Effector CD8-positive, alpha-beta T cell (primary cell): ENCODE measurements at places on chromosomes 5 and 9.

DNA sequence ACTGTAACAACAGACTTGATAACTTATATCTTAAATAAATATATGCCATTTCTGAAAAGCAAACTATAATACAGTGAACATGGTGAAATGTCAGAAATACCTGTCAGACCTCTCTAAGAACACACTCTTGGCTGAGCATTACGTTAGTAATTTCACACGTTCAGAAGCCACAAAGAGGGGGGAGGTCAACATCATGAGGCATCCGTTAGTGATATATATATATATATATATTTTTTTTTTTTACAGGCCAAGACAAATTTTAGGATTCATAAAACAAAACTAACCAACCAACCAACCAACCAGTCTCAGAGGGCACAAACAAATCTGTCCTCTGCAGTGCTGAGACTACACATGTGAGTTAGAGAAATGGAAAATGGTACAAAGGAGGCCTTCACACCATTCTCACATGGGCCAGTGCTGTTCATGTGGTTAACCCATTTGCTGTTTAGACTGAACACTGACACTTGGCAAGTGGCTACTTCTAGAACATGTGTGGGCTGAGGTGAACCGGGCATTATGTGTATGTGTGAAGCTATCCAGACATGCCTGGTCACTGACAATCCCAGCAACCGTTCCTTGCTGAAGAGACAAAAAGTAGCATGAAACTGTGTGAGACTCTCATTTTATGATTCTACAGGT is 54.5 kb downstream of the ELL2 start:
- no peak for DNase-seq

DNA sequence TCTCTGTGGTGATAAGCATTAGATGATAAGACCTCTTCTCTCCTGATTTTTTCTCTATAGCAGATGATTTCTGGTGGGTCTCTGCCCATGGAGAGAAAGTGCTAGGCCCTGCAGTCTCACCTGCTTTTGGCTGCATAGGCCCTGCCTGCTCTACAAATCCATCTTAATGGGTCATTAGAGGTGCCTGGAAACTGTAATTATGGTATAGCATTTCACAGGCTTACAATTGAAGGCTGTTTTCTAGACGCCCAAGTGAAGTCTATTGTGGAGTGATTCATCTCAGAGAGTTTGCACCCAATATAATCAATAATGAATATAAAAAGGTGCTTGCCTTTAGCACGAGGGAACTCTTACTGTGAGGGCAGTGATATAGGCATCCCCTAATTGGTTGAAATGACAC is 33.8 kb downstream of the NEUROG1 start:
- DNase-seq, result no peak

DNA sequence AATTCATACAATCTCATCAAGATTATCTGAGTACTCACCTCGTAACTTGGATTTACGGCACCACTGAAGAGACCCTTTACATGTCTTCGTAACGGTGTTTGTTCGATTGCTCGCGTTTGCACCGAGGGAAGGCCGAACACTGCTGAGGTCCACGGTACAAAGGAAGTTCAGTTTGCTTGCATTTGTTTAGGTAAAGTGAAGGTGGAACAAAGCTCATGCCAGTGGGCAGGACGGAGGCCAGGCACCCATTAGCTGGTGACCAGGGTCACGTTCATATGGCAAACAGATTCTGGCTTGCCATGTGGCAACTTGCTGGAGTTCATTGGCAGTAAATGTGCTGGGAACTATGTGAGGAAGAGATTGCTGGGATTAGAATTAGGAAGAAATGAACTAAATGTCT is 164.8 kb downstream of the MACROH2A1 start:
- no peak for DNase-seq

GRCh38 chr9:94443032-94443722 is 111.7 kb upstream of the PCAT7 start:
- DNase-seq, result no peak

- DNase-seq, result no peak
These were observed 27.0 kb downstream of the PRDM6 start for GRCh38 chr5:123116058-123116457.

DNA sequence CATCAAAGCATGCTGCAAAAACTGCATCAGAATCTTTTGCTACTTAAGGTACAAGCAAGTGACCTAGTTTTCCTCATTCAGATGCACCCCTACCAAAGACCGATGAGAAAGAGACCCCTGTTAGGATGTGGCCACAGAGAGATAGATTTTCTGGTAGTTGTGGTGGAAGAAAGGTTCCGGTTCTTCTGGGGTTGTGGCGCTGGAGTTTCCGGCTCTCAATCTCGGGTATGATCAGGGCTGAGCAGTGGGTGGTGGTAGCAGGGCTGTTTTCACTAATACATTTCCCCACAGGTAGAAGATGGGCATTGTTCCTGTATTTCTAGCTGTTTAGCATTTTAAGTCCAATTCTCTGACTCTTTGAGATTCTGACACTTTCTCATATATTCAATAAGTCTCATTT is 58.4 kb downstream of the PCSK1 start:
- no peak for DNase-seq

DNA sequence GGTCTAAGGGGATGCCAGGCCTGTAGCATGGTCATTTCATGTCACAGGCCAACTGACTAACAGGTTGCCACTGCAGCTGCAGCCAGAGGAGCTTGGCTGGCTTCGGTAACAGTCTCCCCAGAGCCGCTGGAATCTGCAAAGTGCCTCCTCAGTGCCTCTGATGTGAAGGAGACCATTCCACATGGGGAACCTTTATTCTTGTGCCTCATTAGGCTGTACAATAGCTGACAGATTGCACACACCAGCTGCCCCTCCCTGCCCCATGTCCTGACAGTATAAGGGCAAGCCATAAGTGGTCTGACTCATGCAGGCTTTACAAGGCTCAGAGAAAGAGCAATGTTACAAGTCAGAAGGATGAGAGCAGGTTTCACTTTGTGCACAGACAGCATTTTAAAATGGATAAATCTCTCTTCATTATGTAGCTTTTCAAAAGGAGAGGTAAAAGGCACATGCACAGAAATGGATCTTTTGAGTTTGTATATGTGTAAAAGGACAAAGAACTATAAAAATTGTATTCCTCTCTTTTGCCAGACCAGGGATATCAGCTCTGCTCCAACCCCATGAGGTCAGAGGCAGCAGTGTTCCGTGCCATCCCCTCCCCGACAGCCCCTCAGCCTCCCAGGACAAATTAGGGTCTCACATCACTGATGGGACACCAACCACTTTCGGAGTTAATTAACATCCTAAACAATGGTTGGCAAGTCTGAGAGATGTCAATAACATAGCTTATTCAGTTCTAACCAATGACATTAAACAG is 467.8 kb downstream of the TMEM232 start:
- no peak for DNase-seq

- no peak for DNase-seq
These were observed 19.8 kb upstream of the ITGA1 start for GRCh38 chr5:52767766-52768480.

GRCh38 chr5:20446121-20446520 is 458.1 kb upstream of the CDH18 start:
- DNase-seq, result no peak

- no peak for DNase-seq
These were observed 5.1 kb downstream of the PKN3 start for GRCh38 chr9:128707446-128707845.

GRCh38 chr5:172175263-172175719 is 12.7 kb downstream of the STK10 start:
- peak; percentile 72 for DNase-seq

GRCh38 chr5:5069851-5070250 is 70.3 kb upstream of the ADAMTS16 start:
- no peak for DNase-seq

GRCh38 chr5:15020736-15021135 is 149.2 kb upstream of the ANKH start:
- no peak for DNase-seq

DNA sequence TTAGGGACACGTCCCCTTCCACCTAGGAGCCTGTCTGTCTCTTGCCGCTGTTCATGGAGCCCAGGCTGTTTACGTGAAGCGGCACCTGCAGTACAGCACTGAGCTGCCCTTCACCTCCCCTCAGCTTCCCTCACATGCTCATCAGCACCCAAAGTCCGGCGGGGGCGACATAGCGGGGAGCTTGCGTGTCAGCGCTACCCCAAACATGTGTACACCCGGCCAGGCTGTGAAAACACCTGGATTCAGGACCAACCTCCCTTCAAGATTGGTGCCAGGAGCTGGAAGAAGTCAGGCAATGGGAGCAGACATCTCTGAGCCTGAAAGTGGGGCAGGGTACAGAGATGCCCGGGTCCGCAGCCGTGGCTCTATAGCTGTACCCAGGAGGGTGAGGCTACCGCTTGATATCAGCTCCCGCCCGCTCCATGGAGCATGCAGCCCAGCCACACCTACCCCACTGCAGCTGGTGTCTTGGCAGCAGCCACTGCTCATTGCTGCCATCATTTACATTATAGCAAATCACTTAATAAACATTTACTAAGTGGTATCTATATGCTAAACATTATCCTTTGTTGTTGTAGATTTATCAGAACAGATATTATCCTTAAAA is 712.1 kb downstream of the CDH9 start:
- no peak for DNase-seq

DNA sequence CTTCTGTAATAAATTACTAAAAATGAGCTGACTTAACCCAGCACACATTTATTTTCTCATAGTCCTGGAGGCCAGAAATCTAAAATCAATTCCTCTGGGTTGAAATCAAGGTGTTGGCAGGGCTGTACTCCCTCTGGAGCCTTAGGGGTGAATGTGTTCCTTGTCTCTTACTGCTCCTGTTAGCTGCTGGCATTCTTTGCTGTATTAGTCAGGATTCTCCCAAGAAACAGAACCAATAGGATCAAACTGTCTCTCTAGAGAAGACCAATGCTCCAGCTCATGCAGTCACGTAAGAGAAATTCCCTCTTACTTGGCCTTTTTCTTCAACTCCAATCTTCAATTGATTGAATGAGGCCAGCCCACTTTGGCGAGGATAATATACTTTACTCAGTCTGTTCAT is 15.3 kb upstream of the CD180 start:
- no peak for DNase-seq

- no peak for DNase-seq
These were observed 123.5 kb upstream of the COL5A1 start for GRCh38 chr9:134518004-134518606.

DNA sequence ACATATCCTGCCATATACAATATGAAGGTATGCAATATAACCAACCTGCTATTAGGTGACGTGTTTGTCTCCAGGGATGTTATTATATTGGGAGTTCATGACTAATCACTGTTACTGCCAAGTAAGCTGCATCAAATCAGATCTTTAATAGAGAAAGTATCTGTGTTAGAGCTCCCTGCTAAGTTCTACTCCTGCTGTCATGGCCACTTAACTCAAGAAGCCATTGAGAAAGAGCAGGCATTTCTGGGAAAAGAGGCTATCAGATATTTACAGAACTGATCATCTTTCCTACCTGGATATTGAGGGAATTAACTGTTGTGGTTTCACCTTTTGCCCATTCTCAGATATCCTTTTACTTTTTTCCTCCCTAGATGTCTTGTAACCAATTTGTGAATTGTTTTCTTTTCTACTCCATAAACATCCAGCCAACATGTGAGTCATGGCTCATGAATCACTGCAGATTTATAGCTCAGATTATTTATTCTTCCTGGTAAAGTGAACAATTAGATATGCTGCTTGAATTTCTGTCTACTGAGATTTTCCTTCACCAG is 634.8 kb upstream of the FAM174A start:
- no peak for DNase-seq

DNA sequence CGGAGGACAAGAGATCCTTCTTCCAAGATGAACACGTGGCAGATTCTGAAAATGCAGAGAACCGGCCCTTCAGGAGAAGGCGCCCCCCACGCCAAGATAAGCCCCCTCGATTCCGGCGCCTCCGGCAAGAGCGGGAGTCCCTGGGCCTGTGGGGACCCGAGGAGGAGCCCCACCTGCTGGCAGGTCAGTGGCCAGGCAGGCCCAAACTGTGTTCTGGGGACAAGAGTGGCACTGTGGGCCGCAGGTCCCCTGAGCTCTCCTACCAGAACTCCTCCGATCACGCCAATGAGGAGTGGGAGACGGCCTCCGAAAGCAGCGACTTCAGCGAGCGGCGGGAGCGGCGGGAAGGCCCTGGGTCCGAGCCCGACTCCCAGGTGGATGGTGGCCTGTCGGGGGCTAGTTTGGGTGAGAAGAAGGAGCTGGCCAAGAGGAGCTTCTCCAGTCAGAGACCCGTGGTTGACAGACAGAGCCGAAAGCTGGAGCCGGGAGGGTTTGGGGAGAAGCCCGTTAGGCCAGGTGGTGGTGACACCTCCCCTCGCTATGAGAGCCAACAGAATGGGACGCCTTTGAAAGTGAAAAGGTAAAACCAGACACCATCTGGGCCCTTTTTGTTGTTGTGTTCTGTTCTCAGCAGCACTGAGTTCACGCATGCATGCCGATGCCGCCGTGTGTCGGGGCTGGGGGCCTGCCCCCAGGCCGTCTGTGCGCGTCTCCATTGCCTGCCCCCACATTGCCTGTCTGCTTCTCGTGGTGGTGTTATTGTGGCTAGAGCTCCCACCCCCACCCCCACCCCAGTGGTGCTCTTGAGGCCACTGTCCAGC is 26.6 kb upstream of the POMT1 start:
- no peak for DNase-seq

GRCh38 chr9:112015149-112015548 is 118.5 kb downstream of the UGCG start:
- no peak for DNase-seq

DNA sequence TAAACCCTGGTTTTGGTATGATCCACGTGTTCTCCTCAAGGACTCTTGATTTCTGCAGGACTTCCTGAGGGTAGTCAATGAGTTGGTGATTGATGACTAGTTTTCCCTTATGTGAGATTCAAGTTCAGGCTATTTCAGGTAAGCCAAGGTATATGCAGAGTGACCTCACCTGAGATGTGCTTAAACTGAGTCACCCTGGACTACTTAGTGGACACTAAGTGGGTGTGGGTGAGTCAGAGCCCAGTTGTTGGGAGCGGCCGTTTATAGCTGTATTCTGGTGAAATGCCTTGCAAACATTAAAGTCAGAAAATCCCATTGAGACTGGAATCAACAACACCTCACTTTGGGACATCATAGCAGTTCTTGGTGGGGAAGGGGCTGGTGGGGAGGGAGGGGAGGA is 62.9 kb downstream of the SLC28A3 start:
- no peak for DNase-seq

- peak; percentile 49 for DNase-seq
These were observed at the start of gene GALNT10 for GRCh38 chr5:154190595-154191304. TSS of gene GALNT10 (plus strand) at chr5:154190733. CDS start at chr5:154190867, 134 bp downstream.

GRCh38 chr9:91102269-91102668 is 259.4 kb downstream of the AUH start:
- DNase-seq, result no peak

GRCh38 chr9:14373706-14374105 is 59.8 kb upstream of the NFIB start:
- DNase-seq, result no peak
